Ovary (tissue), 10 donors: ENCODE measurements at places on chromosomes 2 and 18. TPM values are rescaled to one million over a fixed set of nuclear protein-coding genes. Genes with fewer than 3 reads are reported as not detected.

DNA sequence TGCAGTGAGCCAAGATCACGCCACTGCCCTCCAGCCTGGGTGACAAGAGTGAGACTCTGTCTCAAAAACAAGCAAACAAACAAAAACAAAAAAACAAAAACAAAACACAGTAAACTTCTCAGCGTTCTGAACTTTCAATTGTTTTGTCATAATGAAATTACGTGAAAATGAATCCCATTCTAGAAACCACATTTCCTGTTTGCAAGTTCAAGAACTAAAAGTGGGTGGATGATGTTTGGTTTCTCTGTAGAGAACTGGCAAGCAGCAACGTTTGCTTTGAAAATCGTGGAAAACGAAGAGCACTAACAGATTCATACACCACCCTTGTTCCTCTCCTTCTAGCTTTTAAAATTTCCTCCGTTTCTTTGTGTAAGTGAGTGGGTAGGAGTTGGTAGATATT is 226.1 kb upstream of the LYPD1 start:
- no peak for DNase-seq

Gene NT5C1B
- total RNA-seq, result not detected

Gene FAM237A
- total RNA-seq, result not detected

- DNase-seq, result no peak
Observed at GRCh38 chr2:48888066-48888465, 132.5 kb upstream of the LHCGR start.

GRCh38 chr18:76553715-76554546 is 58.9 kb upstream of the ZNF516 start:
- peak; percentile 2 for DNase-seq

Gene ARHGEF33
- total RNA-seq, result 2.2 TPM

Gene GPR45
- total RNA-seq, result not detected

Gene BIN1
- total RNA-seq, result 36.6 TPM

Gene NAT8
- total RNA-seq, result not detected

DNA sequence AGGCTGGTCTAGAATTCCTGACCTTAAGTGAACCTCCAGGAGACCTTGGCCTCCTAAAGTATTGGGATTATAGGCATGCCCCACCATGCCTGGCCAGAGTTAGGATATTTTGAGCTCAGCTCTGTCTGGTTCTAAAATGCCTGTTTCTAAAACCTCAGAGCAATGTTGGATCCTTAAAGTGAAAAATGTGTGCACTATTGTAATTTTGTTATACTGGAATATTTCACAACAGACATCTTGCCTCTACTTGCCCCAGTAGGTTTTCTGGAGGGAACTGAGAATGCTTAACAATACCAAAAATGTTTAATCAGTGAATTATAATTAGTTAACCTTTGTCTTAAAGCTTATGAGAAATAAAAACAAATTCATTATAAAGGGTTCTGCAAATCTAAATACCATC is 144.6 kb upstream of the CCDC195 start:
- no peak for DNase-seq

GRCh38 chr2:64363848-64364247 is 90.1 kb upstream of the LGALSL start:
- no peak for DNase-seq

GRCh38 chr18:45232061-45232460 is 383.2 kb upstream of the SLC14A2 start:
- no peak for DNase-seq

GRCh38 chr2:154992826-154993225 is 294.3 kb downstream of the KCNJ3 start:
- DNase-seq, result no peak

Gene TEKT4
- total RNA-seq, result not detected

DNA sequence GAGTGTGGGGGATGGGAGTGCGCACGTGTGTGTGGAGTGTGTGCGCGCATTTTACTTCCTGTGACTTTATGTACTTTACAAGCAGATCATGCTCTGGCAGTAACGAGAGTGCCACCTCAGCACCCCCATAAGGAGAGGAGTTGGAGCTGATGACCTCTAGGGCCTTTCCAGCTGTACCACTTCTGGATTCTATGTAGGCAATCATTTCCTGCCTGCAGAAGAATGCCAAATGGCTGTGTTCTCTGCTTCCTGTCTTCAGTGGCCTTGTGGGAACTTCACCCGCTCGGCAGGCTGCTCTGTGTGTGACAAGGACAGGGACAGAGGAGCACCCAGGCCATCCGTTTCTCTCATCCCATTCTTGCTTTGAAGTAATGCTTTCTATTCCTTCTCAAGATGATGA is 22.8 kb upstream of the ZNF385B start:
- DNase-seq, result no peak

Gene AQP12B
- total RNA-seq, result not detected

GRCh38 chr18:13261661-13262357 is 43.2 kb downstream of the LDLRAD4 start:
- no peak for DNase-seq

Gene TMEM237
- total RNA-seq, result 12.8 TPM

DNA sequence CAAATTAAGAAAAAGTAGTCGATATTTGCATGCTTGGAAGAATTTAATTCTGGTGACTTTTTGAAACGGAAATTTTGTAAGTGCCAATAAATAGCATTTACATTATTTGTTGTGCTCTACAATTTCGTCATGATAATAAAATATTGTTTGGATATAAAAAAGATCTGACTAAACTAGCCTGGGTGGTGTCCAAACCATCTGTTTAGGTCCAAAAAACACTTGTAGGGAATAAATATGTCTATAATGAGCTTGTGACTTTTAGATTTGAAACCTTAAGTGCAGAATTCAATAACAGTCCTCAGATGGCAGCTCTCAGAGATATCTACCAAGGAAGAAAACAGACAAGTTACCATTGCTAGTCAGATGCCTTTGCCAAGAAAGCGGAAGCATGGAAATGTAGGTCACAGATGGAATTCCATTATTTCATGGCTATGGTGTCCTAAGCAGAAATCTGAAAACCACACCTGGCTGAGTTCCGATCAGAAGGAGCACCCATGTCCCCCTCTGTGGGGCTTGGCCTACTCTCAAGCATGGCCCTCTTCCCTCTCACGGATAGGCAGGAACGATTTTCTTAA is 731.1 kb downstream of the RNF144A start:
- no peak for DNase-seq

Gene MAP3K19
- 0.36 TPM for total RNA-seq

Gene ACMSD
- total RNA-seq, result not detected

DNA sequence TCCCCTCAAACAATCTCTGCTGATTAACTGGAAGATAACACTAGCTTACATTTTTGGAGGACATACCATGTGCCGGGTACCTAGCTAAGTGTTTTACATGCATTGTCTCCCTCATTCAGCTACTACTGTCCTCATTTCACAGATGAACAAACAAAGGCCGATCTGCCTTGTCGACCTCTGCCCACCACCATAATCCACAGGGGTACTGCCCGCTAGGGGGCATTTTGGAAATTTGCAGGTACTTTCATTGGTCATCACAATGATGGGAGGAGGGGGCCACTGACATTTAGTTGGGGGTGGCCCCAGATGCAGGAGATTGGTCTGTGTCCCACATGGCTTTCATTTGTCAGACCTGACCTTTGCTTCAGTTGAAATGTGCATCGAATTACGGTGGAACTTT is 3.9 kb upstream of the TMEM163 start:
- DNase-seq, result no peak

DNA sequence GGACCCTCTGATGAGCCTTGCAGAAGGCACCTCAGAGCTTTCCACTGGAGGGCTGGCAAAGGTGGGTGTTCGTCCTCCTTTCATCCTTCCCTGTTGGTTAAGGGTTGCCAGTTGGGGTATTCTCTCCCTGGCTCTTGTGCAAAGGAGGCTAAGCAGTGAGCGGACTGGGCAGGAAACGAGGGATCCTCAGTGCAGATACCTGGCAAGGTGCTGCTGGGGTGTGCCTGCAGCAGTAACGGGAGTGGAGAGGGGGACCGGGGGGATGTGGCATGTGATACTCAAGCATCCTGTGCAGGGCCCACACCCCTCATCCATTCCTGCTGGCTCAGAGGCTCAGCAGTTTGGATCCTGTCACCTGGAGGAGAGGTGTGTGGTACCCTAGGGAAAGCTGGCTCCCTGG is 4.2 kb upstream of the ADCY3 start:
- DNase-seq, result no peak

- no peak for DNase-seq
Observed at GRCh38 chr2:180219491-180219890, 212.4 kb upstream of the CWC22 start.

Gene BABAM2
- 49.7 TPM for total RNA-seq

DNA sequence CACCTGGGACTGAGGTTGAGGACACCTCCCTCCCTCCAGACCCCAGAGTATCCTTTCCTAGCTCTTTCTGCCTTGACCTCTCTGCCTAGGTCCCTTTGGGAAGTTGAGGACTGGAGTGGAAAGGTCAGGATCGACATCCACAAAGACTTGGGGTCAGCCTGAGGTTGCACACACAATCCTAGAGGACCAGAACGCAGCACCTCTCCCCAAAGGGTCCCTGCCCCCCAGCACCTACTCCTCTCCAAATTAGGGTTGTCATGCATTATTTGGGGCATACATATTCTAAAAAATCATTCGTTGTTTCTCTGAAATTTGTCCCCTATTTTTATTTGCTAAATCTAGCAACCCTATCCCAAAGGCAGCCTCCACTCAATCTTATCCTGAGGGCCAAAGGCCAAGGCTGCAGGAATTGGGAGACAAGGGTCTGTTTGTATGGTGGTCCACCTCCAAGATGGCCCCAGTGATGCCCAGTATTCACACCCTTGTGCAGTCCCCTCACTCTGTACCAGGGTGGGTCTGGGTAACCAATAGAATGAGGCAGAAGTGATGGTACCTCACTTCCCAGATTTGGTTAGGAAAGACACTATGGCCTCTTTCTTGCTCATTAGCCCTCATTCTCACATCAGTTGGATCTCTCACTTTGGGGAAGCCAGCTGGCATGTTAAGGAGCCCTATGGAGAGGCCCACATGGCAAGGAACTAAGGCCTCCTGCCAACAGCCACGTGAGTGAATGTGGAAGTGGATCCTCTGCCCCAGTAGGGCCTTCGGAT is 3.5 kb upstream of the CHRNG start:
- peak; percentile 1 for DNase-seq

Gene FOXD4L1
- total RNA-seq, result not detected

- DNase-seq, result no peak
Observed at GRCh38 chr2:222102575-222103349, 196.0 kb downstream of the PAX3 start.

DNA sequence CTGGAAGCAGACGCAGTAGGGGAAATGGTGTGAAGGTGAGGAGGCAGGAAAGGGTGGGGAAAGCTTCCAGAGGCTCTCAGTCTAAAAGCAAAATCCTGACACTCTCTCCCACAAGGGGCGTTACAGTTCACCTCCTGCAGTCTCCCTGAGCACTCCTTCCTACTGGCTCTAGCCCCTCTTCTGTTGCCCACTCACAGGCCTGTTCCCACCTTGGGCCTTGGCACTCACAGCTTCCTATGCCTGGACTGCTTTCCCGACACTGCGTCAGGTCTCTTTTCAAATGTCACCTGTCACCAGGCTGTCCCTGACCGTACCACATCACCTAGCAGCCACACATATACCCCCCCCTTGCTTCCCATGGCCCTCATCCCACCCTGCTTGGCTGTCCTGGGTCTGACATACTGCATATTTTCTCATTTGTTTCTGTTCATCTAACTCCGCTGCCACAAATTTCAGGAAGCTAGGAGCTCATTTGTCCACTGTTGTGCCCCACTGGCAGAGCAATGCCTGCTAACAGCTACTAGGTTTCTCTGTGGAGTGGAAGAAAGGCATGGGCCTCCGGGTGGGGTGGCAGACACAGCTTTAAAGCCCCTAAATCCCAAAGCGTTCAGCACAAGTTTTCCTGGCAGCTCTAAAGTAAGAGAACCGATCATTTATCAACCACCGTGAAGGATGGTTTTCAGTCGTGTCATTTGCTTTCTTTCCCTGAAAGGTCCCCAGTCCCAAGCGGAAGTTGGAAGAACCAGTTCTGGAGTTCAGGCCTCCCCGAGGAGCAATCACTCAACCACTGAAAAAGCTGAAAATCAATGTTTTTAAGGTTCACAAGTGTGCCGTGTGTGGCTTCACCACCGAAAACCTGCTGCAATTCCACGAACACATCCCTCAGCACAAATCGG is 118.8 kb downstream of the ZNF532 start:
- DNase-seq, result no peak

- no peak for DNase-seq
Observed at GRCh38 chr2:159612255-159612901, 4.0 kb downstream of the BAZ2B start.

Gene HTRA2
- 30.4 TPM for total RNA-seq

Gene CHST9
- total RNA-seq, result 0.12 TPM

GRCh38 chr2:108587621-108588020 is 53.4 kb downstream of the LIMS1 start:
- DNase-seq, result no peak

DNA sequence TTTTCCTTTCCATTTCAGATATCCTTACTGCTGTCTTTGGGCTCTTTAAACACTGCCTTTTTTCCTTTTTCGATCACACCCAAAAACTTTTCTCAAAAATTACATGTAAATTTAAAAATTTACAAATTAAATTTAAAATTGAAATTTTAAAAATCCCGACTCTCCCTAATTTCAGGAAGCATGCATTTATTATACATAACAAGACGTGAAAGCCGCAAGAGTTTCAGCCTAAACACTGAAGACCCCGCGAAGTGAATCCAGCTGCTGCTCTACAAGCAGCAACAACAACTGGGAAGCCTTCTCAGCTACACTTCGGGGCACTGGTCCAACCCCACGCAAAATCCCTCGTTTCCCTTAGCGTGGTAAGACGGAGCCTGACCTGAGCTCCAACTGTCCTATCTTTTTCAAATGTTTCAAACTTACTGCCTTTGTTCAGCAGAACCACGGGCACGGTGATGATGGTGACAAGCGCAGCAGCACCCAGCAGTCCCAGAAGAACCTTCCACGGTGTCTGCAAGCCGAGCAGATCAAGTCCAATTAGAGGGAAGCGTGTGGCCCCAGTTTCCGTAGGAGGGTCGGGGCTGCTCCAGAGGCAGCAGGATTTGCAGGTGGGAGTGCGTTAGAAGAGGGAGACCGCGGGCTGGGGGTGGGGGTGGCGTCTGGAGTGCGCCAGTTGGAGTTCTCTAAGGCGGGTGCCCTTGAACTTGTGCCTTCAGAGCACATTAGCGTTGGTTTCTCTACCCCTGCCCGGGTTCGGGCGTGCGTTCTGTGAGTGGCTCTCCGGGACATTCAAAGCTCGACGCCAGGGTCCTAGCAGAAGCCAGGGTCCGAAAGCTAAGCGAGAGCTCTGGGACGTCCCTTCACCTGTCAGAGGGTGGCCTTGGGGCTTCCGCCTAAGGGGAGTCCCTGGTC is 783 bp downstream of the DPP4 start:
- DNase-seq, result peak; percentile 29

Gene HOXD12
- not detected for total RNA-seq

- DNase-seq, result no peak
Observed at GRCh38 chr18:34627137-34627920, 82.8 kb upstream of the DTNA start.

Gene SULT1C2
- 0.57 TPM for total RNA-seq

GRCh38 chr2:162123806-162124758 is 28.0 kb downstream of the GCG start:
- no peak for DNase-seq

- no peak for DNase-seq
Observed at GRCh38 chr2:220188031-220188430, 560.6 kb downstream of the SLC4A3 start.

GRCh38 chr2:65320042-65320725 is 92.6 kb downstream of the ACTR2 start:
- DNase-seq, result no peak
